ENCODE measurements at places on chromosomes 5 and 9.

- no peak for DNase-seq
These were observed 192.1 kb upstream of the ADAMTS16 start for GRCh38 chr5:4947893-4948536.

DNA sequence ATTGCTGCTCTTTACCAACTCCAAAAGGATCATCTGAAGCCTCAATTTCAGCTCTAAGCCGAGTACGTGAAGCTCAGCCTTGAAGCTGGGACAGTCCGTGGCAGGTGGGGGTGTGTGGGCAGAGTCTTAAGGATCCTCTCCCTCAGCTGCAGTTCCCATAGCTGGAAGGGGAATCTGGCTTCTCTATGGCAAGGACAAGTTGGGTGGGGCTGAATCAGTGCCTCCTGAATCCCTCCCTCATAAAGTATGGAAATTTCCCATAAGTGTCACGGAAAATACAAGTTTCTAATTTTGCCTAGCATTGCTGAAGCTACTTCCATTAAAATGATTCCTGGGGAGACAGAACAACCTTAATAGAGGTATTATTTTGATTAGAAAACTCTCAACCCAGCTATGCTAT is 47.9 kb upstream of the SMIM32 start:
- DNase-seq, result no peak

DNA sequence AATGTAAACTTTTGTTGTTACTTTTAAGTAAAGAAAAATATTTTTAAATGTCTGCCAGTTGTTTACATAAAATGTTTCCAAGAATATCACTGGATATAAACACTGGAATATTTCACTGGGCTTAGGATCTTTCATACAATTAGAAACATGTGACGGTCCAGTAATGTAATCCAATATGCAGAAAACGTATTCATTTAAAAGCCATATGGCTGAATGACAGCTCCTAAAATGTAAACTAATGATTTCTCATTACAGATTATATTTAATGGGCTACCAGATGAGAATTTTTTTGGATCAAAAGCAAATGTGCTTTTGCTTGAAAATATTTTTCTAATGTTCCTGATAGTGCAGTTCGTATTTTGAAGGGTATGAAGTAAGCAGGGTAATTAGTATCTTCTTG is 124.3 kb downstream of the TTC39B start:
- DNase-seq, result no peak

GRCh38 chr5:54705994-54706653 is 188.6 kb downstream of the SNX18 start:
- no peak for DNase-seq

DNA sequence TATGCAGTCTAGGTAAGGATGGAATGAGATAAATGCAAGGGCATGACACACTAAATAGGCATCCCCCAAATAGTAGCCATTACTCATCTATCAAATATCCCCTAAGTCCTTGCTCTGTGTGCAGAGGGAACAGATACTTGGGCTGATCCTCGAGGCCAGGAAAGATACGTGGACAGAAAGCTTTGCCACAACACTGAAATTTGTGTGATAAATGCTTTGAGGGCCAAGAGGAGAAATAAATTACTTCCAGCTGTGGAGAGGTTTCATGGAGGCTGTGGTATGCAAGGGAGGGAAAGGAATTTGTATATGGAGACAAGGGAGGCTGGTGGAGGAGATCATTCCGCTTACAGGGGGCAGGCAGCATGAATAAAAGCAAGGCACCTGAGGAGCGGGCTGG is 18.5 kb downstream of the ATOX1 start:
- DNase-seq, result no peak

GRCh38 chr9:125611121-125611765 is 95.8 kb downstream of the MAPKAP1 start:
- no peak for DNase-seq

DNA sequence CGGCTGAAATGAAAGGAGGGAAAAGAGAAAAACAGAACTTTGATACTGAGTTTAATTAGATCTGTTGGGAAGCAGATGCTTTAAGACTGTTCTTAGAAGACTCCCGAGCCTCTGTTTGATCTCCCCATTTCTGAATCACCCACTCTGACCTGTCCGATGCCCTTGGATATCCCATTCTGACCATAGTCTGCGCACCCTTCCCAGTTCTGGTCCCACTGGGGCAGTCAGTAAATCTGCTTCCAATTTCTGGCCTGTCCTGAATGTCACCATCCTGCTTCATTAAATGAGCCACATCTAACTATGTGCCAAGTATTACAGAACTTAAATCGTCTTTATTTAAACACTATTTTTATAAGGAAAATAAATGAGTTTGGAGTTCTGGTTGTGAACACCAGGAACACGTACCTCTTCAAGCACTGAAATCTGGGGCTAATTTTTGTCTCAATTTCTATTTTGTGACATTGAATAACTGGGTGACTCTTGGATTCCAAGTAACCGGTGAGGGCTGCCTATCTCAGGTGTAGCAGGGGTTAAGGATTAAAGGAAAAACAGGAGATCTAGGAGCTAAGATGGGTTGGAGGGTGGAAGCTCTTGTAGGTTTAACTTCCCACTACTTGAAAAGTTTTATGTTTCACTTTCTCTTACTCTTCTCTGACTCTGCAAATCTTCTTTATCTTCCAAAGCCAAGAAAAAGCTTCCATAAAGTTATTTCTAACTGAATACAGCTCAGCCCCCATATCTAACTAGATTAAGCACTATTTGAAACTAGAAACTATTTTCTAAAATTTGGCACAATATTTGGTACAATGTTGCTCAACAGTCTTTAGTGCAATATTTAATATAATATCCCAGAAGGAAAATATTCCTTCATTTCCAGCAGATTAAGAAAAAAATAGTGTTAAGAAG is 40.1 kb downstream of the ALDH1A1 start:
- no peak for DNase-seq

DNA sequence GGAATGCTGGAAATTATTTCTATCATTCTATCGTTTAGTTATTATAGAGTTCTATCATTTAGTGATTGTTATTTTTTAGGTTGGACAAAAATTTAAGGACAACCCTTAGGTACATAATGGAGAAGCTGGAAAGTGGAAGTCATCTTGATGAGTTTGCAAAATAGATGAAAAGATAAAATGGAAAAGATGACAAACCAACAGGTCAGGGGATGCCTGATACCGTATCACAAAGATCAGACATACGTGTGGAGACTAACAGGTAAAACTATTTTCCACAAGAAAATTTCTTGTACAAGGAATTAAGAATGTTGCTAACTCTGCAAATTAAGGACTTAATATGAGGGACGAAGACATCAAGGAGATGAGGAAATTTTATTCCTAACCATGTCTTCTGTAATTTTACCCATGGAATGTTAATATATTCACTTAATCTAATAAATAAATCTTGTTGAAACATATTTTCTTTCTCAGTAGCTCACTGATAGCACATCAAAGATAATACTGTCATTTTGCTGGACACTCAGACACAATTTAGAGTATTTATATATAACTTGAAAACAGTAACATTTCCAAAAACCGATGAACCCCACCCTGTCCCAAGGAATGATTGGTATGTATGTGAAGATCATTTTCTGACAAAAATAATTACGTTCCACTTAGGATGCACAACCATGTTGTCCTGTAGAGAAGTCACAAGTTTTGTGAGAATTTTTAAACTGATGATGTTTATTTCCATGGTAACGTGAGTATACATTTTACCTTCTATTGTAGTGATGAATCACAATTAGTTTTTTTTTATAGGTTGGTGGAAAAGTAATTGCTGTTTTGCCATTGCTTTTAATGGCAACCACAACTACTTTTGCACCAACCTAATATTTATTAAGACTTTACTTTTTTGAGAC is 2.6 kb downstream of the LURAP1L start:
- DNase-seq, result no peak

DNA sequence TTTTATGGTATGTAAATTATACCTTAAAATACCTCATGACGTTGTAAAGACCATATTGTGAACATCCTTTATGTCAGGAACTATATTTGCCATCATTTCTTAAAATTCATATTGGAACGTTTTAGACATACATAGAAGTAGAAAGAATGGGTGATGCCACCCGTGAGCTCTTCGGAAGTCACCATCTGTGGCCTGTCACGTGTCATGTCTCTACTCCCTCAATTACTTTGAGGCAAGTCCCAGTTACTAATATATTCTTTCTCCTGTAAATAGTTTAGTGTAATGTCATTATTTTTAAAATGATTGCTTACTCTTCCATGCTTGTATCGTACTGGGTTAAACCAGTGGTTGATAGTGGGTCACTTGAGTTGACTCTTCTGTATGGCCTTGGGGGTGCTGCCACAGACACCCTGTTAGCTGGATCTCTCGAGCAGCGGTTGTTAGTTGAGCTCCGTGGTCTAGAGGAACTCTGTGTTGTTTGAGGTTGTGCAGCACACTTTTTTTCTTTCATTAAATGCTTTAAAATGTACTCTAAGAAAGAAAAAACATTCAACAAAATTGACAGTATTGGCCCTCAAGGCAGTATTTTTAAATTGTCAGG is 66.2 kb downstream of the TRIO start:
- DNase-seq, result no peak

GRCh38 chr5:91441082-91441481 is 58.0 kb upstream of the ARRDC3 start:
- no peak for DNase-seq

DNA sequence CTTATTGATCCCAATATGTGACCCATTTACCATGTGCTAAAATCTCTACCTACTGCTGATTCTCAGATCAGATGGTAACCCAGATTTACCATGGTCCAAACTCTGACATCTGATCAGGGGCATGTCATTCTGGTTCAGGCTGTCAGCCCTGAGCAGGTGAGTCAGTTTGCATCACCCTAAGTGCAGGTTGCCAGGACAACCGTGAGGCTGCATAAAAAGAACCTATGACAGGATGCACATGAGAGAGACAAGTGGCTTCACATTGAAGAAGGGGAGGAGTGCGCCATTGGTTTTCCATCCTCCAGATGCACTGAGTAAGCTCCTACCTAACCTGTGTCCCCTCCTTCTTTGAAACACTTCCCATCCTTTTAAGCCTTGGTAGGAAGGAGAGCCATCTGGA is 801 bp upstream of the PRSS3 start:
- no peak for DNase-seq

DNA sequence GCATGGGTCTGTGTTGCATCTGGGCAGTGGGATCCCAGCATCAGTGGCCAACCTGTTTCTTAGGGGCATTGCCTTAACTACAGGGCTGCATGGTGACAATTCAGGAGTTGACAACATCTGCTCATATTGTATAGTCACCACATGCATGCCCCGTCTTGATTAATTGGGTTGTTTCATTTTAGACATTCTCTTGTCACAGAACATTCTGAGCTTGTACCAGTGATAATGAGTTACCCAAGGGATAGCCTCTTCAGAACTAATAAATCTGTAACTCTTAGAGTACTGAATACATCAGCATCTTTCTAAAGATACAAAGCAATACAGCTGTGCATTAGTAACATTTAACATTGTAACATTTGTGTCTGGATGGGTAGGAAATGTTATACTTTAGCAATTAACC is 426.5 kb upstream of the CD180 start:
- DNase-seq, result no peak

DNA sequence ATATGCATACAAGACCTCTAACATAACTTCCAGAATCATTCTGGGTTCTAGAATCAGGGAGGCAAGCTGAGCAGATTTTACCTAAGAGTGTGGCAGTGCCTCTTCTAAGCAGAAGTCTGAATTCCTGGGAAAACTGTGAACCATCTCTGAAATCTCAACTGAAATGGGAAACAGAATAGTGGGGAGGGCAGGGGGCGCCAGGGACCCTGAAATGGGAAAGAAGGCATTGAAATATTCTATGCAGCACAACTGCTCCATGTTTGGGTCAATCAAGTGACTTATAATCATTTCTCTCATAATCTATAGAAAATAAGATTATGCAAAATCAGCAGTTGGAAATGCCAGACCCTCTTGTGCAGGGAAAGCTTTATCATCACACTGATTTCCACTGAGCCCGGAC is 156.1 kb downstream of the EBF1 start:
- DNase-seq, result no peak

- no peak for DNase-seq
These were observed 14.8 kb downstream of the LVRN start for GRCh38 chr5:115977096-115977495.

DNA sequence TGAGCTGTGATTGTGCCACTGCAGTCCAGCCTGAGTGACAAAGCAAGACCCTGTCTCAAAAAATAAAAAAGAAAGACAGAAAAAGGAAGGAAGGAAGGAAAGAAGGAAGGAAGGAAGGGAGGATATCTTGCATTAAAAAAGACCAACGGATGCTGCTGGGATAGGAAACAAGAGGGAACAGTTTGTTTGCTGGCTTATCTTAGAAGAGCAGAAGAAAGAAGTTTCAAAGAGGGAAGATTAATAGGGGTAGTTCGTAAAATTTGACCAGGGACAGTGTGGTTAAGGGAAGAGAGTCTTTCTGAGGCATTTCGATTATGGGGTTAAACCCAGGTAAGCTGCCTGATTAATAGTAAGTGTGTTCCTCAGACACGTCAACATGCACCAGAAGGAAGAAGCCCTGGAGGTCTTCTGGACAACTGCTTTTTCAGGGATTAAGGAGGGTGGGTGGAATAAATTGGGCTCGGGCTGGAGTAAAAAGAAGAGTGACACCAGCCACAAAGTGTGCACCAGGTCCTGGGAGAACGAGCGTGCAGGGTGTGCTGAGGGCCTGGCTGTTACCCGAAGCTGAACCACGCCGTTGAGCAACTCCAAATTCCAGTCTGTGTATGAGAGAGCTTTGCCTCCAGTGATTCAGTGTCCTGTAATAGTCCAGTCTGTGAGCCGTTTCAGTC is 24.8 kb downstream of the FYB1 start:
- no peak for DNase-seq

GRCh38 chr5:51685419-51685818 is 302.2 kb downstream of the ISL1 start:
- no peak for DNase-seq

GRCh38 chr5:666816-667498 is 26.2 kb downstream of the TPPP start:
- DNase-seq, result no peak

DNA sequence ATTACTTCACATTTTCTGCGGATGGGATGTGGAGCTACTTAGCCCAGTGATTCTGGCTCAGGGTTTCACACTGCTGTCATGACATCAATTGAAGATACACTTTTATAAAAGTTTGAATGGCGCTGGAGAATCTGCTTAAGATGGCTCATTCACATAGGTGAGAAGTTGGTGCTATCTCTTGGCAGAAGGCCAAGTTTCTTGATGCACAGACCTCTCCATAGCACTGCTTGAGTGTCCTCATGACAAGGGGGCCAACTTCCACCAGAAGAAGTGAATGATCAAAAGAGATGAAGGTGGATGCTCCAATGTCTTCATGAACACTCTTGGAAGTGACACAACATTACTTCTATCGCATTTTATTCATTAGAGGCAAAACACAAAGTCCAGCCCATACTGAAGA is 403.7 kb upstream of the CCNG1 start:
- no peak for DNase-seq

- DNase-seq, result no peak
These were observed 162.1 kb downstream of the SMC2 start for GRCh38 chr9:104256031-104256695.
